Caudate nucleus (tissue), 63 donors: ENCODE measurements at places on chromosomes 5 and 9.

- no peak for DNase-seq
Measured at GRCh38 chr9:71271602-71272001, 150.2 kb upstream of the TRPM3 start.

DNA sequence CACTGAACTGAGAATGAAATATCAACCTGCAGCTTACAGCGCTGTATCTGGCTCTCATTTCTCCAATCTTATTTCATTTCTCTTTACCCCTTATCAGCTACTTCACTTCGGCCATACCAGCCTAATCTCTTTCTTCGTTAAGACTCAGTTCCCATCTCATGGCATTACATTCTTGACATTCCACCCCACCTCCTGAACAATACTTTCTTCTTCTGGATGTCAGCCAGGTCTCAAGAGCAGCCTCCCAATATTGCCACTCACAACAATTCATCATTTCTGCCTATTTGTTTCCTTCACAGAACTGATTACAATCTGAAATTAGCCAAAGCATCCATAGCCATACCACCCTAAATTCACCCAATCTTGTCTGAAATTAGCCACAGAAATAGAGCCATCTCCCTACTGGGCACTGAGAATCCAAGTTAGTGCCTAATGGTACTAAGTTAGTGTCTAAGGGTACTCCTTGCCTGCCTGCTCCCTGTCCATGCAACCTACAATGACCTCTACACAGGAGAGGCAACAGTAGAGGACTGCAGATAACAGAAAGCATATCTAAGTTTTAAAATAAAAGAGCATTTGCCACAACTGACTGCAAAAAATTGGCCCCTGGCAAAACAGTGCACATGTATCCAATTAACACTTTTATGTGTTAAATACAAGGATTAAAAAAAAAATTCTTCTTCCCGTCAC is 35.2 kb downstream of the SETX start:
- no peak for DNase-seq

- DNase-seq: no peak
Measured at GRCh38 chr5:139361835-139362429, 20.3 kb downstream of the PAIP2 start.

DNA sequence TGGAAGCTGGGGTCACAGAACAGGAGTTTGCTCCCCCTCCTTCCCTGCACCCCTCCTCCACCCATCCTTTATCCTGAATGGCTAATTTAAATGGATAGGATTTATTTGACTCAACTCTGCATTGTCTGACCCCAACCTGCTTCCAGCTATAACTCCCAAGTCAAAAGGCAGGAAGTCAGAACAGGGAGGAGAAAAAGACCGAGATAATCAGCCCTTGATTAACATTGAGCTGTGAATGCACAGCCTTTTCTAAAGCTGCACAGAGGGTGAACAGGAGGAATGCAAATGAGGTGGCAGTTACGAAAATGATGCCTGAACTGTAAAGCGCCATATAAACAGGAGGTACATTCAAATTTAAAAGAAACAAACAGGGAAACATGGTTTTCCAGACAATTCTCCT is 152.8 kb downstream of the SPOCK1 start:
- DNase-seq: no peak

GRCh38 chr5:36459176-36460135 is 146.9 kb upstream of the SLC1A3 start:
- DNase-seq: no peak

GRCh38 chr5:60856066-60856465 is 12.0 kb upstream of the ELOVL7 start:
- no peak for DNase-seq

GRCh38 chr9:94668418-94668927 is 29.2 kb upstream of the FBP1 start:
- DNase-seq: no peak

- no peak for DNase-seq
Measured at GRCh38 chr9:18632632-18633403, 158.9 kb downstream of the ADAMTSL1 start.
